ENCODE measurements at places on chromosomes 7 and 10.

DNA sequence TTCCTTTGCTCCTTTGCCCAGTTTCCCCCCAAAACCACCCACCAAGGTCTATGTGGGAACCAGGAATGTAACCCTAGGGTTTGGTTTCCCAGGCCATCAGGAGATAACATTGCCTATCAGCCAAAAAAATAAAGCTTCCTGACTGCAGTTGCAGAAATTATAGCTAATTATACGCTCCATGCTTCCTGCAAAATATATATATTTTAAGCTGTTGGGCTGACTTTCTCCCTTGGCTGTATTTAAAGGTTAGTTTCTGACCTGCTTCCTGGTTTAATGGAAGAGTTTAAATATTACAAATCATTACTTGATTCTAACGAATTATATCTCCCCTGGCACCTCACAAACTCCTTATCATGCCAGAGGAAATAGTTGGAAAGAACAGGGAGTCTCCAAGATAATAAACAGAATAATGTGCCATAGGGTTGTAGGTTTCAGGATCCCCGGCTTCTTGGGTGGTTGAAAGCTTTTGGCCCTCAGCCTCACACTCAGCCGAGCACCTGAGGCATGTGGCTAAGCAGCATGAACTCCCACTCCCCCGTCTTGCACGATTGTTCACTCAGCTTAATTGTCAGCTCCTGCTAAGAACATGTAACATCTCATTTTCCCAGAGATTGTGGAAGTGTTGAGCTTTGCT lies 79.9 kb downstream of the FZD1 start:
- DNase-seq, result no peak

GRCh38 chr7:90613088-90613498 lies 17.0 kb downstream of the CDK14 start:
- no peak for DNase-seq

GRCh38 chr7:2941216-2941859 lies 97.2 kb upstream of the GNA12 start:
- no peak for DNase-seq

- no peak for DNase-seq
Observed at GRCh38 chr10:103198648-103199047, 5.6 kb upstream of the NT5C2 start.

- DNase-seq, result no peak
Observed at GRCh38 chr7:138753610-138754009, 44.2 kb upstream of the TMEM213 start.

DNA sequence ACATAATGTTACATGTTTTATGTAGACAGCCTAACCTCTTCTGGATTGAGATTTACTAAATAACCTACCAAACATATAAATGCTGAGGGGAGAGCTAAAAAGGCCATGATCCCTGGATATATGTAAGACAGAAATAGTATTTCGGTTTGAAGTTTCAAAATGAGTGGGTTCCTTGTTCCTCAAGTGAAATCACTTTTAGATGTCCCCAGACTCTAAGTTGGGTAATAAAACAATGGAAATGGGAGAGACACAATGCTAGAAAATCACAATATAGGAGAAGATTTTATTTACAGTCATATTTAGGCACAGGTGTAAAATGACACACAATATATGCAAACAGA lies 56.5 kb downstream of the SHTN1 start:
- no peak for DNase-seq

- no peak for DNase-seq
Observed at GRCh38 chr7:135718794-135719437, 9.1 kb downstream of the SLC13A4 start.

DNA sequence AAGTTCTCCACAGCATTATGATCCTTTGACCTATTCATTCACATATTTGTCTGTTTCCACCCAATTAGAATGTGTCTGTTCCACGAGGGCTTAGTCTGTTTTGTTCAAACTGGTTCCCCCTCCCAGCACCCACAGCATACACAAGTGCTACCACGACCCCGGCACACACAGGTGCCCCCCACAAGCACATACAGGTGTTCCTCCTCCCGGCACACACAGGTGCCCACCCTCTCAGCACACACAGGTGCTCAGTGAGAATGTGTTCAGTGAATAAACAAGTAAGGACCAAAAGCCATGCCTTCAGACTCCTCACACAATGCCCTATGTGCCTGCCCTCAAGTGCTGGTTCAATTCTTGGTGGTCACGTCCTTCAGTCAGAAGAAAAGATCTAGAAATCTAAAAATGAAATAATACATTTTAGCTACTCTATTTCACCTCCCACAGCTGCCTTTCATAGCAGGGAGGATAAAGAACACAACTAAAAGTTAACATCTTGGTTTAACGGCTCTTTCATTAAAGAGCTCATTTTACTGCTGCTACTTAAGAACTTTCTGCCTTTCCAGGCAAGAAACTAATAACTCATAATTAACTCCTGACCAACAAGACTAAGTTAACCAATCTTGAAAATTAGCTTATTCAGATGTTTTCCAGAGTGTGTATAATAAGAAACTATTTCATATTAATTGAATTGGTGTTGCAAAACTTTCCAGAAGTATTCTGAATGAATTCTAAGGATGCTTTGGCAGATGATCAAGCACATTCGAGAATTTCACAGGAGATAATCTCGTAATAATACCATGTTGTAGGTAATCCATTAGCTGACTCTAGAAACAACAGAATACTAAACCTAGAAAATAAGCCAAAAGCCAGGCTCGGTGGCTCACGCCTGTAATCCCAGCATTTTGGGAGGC lies 2.3 kb downstream of the DNMBP start:
- DNase-seq, result no peak

- DNase-seq, result no peak
Observed at GRCh38 chr10:97165499-97165898, 20.3 kb downstream of the SLIT1 start.

DNA sequence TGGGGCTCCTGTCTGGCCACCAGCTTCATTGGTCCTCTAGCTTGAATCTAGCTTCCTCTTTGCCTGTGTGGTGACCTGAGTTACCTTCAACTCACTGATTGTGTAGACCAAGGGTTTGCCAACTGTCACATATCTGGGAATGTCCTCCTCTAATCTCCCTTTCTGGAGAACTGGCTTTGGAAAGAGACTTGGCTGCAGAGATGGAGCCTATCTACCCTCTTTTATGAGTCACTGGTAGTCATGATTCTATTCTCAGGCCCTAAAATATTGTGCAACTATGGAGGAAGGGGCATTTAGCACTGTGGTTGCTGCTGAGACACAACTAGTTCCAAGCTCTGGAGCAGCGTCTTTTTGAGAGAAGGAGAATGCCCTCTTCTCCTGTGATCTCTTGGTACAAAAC lies 691.3 kb downstream of the KCNMA1 start:
- no peak for DNase-seq

DNA sequence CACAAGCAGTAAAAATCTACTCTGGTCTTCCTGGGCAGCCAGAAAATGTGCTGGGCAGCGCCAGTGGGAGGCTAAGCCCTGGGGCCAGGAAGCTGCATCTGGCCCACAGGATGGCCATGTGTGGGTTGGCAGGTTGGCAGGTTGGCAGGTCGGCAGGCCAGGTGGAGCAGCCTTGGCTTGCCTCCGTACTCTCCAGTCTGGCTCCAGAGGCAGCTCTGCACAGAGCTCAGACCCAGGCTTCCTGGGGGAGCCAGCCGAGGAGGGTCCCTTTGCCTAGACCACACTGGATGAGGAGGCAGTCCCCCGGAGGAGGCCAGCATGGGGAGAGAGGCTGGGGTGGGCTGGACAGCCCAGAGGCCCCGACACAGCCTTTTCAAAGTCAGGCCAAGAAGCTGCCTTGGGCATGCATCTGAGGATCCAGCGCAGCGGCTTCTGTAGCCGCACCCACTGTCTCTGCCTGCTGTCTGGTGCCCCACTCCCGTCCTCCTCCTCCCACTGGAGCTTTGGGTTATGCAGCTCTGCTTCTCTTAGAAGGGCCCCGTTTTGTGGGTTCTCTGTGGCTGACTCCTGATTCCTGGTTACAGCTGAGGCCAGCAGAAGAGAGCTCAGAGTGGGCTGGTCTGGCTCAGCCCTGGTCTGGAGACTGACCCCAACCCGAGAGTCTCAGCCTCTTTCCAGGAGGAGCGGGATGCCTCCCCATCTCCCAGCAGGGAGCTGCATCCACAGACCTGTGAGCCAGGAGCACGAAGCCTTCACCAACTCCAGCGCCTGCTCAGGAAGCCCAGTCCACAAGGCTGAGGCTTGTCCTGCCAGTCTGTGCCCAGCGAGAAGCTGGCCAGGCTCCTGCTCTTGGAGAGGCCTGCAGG lies 44.6 kb downstream of the CFAP46 start:
- no peak for DNase-seq

DNA sequence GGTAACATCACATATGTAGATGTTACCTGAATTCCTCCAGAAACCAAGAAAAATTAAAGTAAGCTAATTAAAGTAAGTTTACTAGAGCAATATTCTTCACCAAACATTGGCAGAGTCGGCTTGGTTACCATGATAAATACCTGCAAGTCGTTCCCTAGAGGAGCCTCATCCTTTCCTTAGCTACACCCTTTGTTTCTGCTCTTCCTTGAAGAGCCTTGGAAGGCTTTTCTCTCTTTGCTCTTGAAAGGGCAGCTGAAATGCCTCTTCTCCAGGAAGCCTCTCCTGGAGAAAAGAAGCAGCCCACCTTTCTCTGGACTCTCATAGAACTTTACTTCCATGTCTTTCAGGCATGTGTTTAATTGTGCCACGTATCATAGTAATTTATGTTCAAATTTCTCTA lies 34.9 kb upstream of the CALD1 start:
- DNase-seq, result no peak

DNA sequence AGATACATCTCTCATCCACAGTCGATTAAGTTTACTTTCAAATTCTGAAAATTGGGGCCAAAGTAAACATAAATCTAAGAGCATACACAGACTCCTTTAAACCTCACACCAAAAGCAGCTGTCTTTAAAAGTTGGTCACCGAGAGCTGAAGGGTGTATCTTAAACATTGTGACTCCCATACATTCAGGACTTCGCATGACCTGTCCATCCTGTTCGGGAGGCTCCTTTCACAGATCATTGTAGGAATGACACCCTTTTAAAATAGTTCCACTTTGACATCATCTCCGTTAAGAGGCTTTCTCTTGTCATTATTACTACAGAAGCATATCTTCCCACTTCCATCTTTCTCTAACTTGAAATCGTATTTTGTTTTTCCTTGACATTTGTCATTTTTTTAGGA lies 440.0 kb downstream of the DNAJB9 start:
- DNase-seq, result no peak

GRCh38 chr7:120207037-120207436 lies 65.9 kb upstream of the KCND2 start:
- DNase-seq, result no peak

GRCh38 chr10:43069579-43069978 lies 7.3 kb upstream of the RET start:
- DNase-seq, result no peak

GRCh38 chr7:477626-478220 lies 41.9 kb downstream of the PDGFA start:
- no peak for DNase-seq

DNA sequence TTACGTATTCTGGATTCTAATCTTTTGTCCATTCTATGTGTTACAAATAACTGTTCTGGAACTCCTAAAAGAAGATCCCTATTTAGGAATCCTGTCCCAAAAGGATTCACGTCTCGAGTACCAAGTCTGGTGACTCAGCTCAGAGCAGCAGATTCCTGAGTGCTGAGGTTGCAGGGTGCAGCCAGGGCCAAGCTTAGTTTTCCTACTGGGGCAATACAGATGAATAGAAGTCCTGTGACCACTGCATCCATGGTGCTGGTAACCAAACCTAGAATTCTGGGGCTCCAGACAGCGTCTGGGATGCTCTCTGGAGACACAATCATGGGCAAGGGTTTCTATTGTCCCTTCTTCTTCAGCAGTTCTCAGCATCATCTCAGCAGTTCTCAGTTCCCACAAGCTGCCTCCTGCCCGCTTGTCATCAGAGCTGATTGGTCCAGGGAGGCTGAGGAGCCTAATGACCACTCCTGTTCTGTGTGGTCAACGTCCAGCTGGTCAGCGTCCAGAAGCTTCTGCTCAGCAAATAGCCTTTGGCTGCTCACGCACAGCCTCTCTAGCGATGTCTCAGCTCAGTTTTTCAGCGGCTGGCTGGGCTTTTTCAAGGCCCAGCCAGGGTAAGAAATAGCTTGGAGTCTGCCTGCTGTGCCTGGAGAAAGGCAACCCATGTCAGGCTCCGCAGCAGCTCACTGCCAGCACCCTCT lies 50.4 kb upstream of the C7orf33 start:
- peak; percentile 39 for DNase-seq

GRCh38 chr7:151361193-151361959 lies 19.8 kb downstream of the NUB1 start:
- DNase-seq, result no peak

GRCh38 chr7:1704811-1705738 lies 35.0 kb downstream of the ELFN1 start:
- DNase-seq, result no peak

DNA sequence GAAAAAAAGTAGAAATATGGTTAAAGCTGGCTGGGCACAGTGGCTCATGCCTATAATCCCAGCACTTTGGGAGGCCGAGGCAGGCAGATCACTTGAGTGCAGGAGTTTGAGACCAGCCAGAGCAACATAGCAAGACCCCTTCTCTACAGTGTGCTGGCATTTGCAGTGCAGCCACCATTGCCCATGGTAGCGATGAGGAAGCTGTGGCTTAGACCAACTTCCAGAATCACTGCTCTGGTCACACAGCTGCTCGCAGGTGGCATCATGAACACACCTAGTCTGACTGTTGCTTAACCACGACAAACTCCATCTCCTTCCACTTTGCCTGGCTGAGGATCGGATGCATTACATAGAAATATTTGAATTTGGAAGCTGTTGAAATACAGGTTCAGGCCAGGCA lies 137.1 kb downstream of the CUX1 start:
- DNase-seq, result no peak

DNA sequence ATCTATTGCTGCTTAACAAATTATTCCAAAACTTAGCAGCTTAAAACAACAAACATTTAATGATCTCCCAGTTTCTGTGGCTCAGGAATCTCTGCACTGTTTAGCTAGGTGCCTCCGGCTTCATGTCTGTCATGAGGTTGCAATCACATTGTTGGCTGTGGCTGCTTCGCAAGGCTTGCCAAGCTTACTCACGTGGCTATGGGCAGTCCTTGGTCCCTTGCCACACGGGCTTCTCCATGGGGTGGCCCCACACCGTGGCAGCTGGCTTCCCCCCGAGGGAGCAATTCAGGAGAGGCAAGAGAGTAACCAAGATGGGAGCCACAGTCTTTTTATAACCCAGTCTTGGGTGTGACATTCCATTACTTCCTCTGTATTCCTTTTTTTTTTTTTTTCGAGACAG lies 67.4 kb downstream of the NEURL1 start:
- no peak for DNase-seq

DNA sequence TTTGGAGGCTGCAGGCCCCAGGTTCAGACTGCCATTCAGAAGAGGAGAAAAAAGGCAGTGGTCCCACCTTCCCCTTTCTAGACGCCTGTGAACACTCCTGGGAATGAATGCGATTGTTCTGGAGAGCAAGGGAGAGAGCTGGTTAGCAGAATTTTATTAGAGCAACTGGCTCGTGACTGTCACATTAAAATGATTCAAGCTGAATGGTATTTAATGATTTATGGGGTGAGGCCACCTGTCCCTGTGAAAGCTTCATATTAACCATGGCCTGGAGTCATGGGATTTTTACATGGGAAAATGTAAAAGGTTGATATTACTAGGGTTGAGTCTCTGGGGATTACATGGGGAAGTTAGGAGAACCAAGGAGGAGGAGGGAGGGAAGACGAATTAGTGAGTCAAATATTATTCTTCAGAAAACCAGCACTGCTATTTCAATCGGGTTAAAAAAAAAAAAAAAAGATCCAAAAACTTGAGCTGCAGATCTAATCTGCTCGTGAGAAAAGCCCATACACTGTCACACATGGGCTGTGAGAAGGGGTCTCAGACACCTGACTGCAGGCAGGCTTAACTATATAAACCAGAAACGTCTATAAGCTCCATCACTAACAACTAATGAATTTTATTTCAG lies 8.3 kb downstream of the CXCL12 start:
- no peak for DNase-seq

- DNase-seq, result no peak
Observed at GRCh38 chr7:13560441-13560840, 429.0 kb downstream of the ETV1 start.

Data from epithelial cell of proximal tubule (primary cell).